Occipital lobe (tissue), 3 donors: ENCODE measurements at places on chromosomes 2 and 18.

GRCh38 chr2:204437815-204438756 lies 107.2 kb upstream of the PARD3B start:
- DNase-seq, result no peak

DNA sequence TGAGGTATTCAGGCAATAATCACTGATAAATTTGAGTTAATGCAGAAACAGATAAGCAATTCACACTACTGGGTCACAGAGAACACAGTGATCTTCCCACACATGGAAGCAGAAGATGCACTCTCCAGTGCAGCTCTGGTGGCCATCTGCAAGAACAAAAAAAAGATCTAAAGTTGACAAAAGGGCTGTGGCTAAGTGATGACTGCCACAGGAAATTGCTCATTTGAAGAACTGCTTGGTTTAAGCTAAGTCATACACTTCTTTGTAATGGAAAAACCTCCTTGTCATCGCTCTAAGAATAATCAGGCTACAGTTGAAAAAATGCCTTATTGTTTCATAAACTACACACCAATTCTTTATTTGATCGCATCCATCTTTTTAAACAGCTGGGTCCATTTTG lies 115.1 kb downstream of the DTNB start:
- DNase-seq, result no peak

- DNase-seq, result no peak
These were observed 3.9 kb downstream of the WIPF1 start for GRCh38 chr2:174593574-174594203.

DNA sequence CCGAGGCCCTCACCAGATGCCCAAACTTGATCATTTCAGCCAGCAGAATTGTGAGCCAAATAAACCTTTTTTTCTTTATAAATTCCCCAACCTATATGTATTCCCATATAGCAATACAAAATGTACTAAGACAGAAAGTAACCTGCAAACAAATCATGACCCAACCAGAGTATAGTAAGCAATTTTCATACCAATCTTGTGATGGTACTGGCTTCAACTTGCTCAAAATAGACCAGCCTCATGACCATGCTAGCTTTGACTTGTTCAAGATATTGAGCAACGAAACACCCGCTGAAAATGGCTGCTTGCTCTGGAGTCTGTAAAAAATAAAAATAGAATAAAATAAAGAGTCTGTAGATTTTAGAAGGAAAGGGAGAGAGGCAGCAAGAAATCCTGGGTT lies 97.6 kb downstream of the C1D start:
- DNase-seq, result no peak

GRCh38 chr18:40531051-40531450 lies 1424.0 kb upstream of the PIK3C3 start:
- no peak for DNase-seq

- DNase-seq, result no peak
These were observed 866 bp downstream of the CRIM1 start for GRCh38 chr2:36356298-36356989.

DNA sequence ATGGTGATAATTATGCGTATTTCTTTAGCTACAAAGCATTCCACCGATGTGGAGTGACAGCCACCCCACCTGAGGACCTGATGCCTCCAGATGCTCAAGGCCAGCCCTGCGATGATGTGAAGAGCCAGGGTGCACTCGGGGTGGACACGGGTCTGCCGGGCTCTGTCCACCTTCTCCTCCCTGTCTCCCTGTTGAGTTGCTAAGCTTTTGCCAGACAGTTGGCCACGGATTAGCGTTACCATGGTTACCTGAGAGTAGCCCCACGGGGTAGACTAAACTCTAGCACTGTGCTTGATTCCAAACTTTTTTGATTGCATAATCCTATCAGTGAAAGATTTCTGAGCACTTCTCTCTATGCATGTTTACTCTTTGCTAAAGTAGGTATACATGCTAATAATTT lies 86.2 kb downstream of the SMIM21 start:
- no peak for DNase-seq

- no peak for DNase-seq
These were observed 1.6 kb downstream of the ELAC1 start for GRCh38 chr18:50969448-50969847.

GRCh38 chr18:52312346-52312745 lies 27.7 kb upstream of the DCC start:
- no peak for DNase-seq

DNA sequence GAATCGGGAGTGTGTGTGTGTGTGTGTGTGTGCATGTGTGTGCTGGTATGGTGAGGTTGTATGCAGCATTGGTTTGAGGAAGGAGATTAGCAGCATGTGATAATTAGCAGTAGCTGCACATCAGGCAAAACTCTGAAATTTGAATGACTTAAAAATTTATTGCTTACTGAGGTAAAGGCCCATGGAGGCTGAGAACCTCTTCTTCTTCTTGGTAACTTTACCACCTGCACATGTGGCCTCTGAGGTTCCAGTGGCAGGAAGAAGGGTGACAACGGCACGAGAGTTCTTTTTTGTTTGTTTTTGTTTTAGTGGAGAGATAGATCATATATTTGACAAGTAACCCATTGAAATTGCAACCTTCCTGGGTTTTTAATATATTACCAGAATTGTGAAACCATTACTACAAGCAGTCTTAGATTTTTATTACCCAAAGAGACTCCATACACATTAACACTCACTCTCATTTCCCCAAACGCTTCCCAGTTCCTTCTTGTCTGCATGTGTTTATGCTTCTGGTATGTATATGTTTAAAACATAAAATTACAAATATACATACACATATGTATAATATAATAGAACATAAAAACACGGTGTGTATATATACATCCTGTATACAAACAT lies 292.1 kb downstream of the PTGR3 start:
- DNase-seq, result no peak

GRCh38 chr18:66150650-66151049 lies 399.8 kb downstream of the CDH7 start:
- DNase-seq, result no peak

GRCh38 chr2:60106836-60107529 lies 446.5 kb downstream of the BCL11A start:
- no peak for DNase-seq

- DNase-seq, result no peak
These were observed 6.7 kb downstream of the ZNF521 start for GRCh38 chr18:25345081-25345866.

- no peak for DNase-seq
These were observed 17.6 kb upstream of the NEDD4L start for GRCh38 chr18:58026395-58026794.

GRCh38 chr2:108239786-108240185 lies at the start of gene SULT1C3:
TSS of gene SULT1C3 (plus strand) at chr2:108239968. CDS start at chr2:108247195, 7,227 bp downstream.
- no peak for DNase-seq

- DNase-seq, result no peak
These were observed 256.2 kb downstream of the TSN start for GRCh38 chr2:122011493-122012270.

DNA sequence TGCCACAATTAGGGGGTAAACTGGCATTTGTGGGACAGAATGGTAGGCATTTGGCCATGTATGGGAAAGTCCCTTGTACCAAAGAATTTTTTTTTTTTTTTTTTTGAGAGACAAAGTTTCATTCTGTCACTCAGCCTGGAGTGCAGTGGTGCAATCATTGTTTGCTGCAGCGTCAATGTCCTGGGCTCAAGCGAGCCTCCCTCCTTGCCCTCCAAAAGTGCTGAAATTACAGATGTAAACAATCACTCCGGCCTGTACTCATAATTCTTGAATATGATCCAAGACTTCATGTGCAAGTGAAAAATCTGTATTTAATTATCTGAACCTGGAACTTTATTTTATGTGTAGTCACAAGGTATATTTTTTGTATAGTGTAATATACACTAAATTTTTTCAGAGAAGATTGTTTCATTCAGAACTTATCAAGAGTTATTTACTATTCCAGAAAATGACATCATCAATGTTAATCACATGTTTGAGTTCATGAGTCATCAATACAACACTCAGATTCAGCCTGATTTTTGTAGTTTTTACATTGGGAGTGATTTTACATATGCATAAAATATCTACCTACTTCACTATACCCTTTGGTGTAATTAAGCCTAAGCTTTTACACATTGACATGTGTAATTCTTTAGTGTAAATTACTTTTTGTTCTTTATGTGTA lies 138.7 kb upstream of the L3MBTL4 start:
- no peak for DNase-seq
